ENCODE measurements at places on chromosomes 4 and X.

DNA sequence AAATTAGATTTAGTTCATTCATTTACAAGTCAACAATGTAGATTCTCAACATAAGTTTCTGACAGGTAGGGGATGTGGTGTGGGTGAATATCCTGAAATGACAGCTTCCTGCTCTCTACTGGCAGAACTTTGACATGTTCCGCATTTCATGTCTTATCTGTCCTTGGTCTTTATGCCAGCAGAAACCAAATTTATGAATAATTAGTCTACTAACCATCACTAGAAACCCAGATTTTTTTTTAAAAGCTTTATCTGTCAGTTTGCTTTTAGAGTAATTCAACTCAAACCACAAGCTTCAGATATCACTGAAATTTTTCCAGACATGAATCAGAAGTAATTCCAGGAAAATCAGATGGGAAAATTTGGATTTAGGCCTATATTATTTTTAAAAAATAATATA, 17.9 kb downstream of the COQ2 start:
- no peak for DNase-seq

DNA sequence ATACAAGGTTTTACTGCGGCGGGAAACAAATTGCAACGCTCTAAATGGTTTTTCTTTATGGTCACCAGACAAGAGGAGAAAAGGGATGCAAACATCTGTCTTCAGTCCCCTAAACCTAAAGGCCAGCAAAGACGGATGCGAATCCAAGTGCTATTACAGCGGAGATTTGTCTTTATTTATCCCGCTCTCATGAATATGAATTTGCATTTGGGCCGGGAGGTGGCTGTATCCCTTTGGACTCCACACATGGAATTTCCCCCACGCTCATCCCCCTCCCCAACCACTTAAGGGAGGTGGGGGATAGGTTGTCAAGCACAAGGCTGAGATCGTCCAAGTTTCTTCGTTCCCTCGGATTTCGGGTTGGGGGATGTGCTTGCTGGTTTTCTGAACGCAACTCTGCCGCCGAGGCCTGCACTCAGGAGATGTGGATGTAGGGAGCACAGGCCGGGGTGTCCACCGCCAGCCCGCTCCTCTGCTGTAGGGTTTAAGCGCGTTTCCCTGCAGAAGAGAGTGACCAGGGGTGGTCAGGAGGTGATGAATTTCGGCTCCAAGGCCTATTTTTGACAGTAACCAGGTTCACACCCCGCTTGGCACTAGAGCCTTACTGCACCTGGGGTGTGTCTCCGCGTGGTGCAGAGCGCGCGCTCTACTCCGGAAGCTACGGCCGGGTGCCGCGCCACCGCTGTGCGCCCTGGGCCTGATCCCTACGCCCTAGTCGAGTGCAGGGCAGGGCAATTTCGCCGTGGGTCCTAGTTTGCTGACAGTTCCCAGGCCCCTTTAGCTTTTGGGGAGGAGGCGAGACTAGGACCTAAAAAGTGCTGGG, 2.3 kb upstream of the PHOX2B start:
- no peak for DNase-seq

DNA sequence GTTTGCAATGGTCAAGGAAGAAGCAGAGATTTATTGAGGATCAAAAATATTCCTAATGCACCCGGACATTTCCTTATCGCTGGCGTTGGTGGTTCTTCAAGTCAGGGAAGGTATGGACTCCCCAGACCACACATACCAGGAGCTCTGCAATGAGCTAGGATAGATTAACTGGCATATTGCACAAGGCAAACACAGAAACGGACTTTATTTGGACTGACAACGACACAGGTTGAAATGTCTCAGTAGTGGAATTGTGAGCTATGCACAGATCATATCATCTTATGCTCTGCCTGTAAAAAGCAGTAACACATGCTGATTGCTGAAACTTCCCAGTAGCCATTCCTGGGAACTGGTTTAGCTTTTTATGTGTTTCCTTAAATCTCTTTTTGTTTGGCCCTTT, 1.7 kb downstream of the TSPAN7 start:
- no peak for DNase-seq

- no peak for DNase-seq
These were observed 819.5 kb downstream of the TECRL start for GRCh38 chr4:63589796-63590195.

GRCh38 chrX:139831675-139832456, 101.0 kb downstream of the ATP11C start:
- peak; percentile 1 for DNase-seq

DNA sequence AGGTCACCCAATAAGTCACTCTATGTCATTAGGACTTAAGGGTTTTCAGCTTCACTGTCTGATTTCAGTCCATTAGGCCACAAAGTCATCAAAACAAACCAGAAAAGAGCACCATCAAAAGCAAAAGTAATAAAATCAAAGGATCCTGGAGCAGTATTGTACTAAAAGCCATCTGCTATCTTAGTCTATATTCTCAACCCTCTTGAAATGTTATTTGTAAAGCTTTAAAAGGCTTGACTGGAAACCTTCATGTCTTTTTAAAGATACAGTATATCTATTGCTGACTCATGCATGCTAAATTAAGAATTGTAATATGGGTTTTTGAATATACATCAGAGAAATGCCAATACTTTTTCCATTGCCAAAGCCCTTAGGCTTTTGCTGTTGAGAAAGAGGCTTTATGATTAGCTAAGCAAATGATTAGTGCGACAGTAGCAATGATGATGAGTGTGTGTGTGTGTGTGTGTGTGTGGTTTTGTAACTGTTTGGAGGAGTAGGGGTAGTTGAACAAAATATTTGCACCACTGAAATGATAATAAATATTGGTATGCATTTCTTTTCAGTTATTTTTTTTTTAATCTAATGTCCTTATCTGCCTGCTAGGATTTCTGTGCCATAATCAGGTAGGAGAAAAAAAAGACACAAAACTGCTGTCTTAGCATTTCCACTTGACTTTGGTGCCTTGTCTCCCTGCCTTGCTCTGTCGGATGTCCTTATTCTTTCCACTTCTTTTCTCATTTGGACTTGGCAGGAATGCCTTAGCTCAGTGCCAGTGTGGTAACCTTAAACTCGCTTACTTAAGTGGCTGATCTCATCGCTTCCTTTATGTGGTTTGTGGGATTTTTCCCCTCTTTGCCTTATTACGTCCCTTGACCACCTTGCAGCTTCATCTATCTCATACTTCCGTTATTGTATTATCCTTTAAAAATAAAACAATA, 119.7 kb downstream of the PCDH7 start:
- DNase-seq = no peak

DNA sequence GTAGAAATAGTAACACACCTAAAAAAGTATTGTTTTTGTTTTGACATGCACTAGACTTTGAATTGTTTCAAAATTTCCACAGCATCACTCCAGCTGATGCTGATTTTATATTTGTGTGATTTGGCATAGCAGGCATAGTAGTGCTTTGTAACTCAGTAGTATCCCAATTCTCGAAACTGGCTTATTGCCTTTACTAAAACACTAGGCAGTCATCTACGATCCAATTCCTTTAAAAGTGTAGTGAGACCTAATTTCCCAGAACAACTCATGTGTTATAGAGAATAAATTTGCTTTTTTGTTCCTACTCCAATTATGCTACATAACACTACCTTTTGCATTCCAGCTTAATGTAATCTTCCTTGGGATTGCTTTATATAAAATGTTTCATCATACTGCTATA, 797.7 kb downstream of the ADGRL3 start:
- no peak for DNase-seq
